ENCODE measurements at places on chromosomes 4 and X.

GRCh38 chr4:122129061-122129460, 23.1 kb upstream of the BLTP1 start:
- no peak for ATAC-seq

- ATAC-seq: peak; percentile 34
Measured at GRCh38 chrX:40952855-40953254, 132.4 kb upstream of the USP9X start.

GRCh38 chrX:48806081-48806480, 4.2 kb downstream of the HDAC6 start:
- ATAC-seq: no peak

DNA sequence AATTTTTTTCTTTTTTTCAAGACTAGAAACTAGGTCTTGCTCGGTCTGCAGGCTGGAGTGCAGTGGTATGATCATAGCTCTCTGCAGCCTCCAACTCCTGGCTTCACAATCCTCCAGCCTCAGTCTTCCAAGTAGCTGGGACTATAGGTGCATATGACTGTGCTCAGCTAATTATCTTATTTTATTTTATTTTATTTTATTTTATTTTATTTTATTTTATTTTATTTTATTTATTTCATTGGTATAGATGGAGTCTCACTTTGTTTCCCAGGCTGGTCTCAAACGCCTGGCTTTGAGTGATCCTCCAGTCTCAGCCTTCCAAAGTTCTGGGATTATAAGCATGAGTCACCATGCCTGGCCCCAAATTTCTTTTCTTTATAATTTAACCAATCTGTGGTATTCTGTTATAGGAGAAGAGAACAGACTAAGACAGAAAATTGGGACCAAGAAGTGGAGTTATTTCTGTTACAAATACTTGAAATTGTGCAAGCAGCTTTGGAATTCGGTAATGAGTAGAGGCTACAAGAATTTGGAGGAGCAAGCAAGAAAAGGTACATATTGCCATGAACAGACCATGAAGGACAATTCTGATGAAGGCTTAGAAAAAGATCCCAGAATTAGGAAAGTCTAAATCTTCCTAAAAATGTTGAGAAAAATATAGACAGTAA, 4.0 kb upstream of the PRDM5 start:
- no peak for ATAC-seq

DNA sequence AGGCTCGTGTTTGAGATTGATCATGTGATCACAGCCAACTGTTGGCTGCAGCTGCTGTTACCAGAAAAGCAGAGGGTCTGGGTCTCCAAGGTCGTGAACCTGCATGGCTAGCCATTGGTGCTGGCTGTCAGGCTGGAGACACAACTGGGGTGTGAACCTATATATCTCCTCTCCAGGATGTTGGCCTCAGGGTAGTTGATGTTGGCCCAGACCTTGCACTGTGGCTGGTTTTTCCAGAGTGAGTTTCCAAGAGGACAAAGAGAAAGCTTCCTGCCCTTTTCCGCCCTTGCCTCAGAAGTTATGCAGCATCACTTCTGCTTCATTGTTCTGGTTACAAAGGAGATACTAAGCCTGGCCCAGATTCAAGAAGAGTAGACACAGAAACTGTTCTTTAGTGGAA, 607.8 kb upstream of the HS3ST1 start:
- ATAC-seq: no peak

GRCh38 chrX:119292445-119292844, 56.4 kb downstream of the PGRMC1 start:
- ATAC-seq: no peak

DNA sequence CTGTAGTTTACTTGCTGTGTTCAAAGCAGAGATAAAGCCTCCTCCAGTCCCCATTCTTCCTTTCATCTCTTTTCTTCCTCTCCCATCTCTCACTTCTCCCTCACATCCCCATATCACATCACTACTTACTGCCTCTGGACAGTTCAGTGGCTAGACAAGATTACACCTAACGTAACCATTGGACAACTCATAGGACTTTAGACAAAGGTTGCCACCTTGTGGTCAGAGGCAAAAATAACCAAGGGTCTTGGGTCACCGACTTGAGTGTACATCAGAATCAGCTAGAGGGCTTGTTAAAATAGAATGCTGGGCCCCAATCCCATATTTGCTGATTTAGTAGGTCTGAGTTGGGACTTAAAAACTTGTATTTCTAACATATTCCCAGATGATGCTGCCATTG, 109.3 kb upstream of the DGKK start:
- ATAC-seq: peak; percentile 97

DNA sequence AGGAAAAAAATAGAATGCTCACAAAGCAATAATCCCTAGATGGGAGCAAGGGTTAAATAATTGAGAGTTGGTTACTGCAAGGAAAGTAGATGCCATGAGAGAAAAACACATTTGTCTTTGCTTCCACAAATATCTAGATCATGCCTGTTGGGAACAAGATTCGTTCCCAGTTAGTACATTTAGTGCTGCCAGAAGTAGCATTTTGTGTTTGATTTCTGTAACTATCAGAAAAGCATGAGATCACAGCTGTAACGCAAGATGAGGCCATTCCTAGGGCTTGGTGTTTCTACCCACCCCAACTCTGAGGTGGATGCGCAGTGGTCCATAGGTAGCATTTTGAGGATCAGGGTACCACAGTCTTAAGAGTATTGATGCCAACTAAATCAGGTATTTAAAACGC, 20.4 kb upstream of the PDK3 start:
- ATAC-seq: no peak

DNA sequence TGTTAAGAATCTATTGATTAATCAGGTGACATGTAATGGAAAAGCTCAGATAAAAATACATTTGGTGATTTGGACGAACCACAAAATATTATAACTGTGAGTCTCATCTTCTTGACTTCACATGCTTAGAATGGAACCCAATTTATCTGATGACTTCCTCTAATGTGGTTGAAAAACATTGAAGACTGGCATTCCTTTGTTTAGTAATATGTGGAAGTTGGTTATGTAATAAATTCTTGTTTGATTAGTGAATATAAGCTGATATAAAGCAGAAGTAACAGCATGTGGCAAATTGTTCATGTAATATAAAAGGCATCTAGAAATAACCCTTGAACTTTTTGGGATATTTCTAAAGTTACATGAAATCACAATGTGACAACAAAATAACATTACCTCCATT, 9.7 kb downstream of the GIMD1 start:
- peak; percentile 59 for ATAC-seq

- ATAC-seq: peak; percentile 52
Measured at GRCh38 chr4:118400356-118400755, 47.6 kb upstream of the PRSS12 start.

- ATAC-seq: no peak
Measured at GRCh38 chr4:8000721-8001491, 61.2 kb upstream of the AFAP1 start.

DNA sequence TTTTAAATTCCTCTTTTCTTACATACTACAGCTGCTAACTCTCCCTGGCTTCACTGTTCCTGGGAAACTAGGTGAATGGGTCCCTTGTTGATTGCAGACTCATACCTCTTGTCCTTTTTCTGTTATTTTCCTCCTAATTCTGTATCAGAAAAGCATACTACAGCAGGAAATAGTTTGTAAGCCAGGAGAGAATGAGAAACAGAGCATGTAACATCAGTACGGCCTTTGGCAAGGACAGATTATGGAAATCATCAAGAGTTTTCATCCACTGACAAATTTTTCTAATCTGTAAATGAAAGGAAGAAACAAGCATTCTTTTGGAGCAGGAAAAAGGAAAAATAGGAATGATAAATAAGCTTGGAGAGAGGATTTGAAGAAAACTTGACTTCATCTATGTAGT, 239.2 kb downstream of the ANTXR2 start:
- ATAC-seq: no peak

DNA sequence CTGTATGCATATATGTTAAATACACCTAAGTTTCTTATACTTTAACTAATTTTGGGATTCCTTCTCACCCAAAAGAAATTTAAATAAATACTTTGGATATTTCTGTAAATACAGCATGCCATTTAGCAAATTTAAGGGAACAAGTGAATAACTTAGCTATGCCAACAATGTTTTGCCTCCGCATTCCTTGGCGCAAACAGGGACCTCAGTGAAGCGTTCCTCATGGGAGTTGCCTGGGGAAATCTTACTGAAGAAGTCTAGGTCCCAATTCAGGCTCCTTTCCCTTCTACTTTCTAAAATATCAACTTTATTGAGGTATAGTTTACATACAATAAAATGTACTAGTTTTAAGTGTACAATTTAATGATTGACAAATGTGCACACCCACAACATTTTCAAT, 25.0 kb downstream of the COL4A5 start:
- ATAC-seq: no peak

GRCh38 chrX:10794203-10794630, 173.8 kb upstream of the MID1 start:
- ATAC-seq: no peak

DNA sequence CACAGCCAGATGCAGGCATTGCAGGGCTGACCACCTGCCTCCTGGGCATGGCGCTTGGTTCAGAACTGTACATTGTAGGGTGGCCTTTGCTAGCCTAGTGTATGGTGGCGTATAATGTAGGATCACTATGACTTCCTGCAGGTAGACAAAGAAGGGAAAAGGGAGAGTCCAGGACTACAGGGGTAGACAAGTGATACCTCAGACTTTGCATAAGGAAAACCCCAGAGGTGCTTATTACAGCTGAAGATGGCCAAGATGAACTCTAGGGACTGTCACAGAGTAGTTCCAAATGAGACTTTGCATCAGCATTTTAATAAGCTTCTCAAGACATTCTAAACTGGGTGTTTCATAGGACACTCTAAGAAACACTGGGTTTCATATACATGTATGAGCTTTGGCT, 116.4 kb upstream of the PUDP start:
- ATAC-seq: no peak

GRCh38 chr4:3252831-3253641, 4.1 kb downstream of the MSANTD1 start:
- ATAC-seq: no peak

DNA sequence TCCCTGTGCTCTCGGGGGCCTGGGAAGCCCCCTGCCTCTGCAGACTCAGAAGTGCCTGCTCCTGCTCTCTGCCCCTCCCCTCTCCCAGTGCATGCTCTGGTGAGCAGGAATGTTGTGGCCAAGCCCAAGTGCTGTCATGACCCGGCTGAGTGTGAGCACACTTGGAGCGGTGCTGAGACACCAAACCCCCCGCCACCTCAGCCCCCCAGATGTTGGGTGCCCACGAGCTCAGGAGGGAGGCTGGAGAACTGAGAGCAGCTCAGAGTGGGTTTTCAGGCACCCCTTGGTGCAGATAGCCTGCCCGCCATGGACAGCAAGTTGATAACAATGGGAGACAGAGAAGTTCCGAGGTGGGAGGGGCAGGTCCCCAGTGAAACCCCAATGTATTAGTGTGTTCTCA, 477.4 kb downstream of the ACTRT1 start:
- ATAC-seq: no peak

DNA sequence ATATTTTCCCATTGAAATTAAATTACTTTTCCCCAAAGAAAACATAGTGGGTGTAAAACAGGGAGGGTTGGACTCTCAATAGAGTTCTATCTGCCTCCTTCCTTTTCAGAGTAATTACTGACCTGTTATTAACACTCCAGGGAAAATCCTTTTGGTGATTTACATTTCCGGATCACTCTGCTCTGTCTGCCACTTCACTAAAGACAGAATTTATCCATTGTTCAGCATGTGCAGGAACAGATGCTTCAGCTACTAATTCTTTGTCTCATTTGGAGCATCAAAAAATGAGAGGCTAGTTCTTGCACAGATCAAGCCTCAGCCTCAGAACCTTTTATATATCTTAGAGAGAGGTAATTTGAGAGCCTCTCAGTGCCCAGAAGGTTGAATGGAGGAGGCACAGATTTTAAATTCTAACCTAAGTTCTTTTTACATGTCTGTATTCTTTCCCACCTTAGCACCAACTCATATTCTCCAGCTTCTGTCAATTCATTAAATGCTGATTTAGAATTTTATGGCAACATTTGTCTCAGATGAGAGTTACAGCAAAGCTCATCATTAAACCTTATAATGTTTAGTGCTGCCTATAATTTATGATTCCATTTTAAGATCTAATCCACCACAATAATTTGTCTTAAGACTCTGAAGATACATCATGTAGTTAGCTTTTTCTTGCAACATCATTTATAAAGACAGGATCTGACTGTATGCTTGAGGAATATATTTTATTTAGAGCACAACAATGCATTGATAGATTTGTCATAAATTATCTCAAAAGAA, 1494.4 kb downstream of the STIM2 start:
- ATAC-seq: no peak

GRCh38 chrX:78665342-78665741, 6.2 kb upstream of the RTL3 start:
- no peak for ATAC-seq

GRCh38 chrX:41779030-41779564, 55.1 kb downstream of the GPR82 start:
- ATAC-seq: peak; percentile 74

GRCh38 chrX:122220644-122221373, 963.3 kb upstream of the GRIA3 start:
- ATAC-seq: no peak

DNA sequence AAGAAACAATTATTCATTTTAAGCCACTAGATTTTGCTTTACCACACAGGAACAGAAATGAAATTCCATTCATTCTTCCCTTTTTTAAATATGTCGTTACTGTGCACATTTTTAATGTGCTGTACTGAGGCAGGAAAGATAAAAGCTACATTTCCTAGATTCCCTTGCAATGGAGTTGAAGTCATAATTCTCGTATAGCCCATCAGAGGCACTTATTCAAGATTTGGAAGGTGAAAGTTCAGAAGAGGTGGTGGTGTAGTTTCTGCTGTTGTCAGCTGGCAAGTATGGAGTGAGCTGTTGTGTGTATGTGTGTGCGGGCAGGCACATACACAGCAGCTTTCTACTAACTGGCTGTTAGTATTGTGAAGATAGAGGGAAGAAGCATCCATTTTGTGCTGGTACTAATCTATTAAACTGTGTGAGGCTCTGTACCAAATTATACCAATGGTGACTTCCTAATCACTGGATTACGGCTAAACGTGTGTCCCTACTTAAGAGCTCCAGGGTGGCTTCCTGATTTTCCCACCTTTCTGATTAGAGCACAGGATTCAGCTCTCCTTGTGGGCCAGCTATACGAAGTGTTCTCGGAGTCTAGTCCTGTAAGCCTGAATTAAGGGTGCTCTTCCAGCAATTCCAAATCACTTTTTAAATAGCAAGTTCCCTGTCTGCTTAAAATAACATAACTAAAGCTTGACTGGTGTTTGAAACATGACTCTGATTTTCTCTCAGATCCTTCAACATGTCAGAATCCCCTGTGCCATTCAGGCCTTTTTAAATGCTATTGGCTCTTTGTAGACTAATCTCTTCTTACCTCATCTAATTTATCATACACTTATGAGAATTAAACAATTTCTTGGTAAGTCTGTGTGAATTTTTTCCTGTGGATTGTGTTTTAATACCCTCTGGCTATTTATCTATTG, 43.8 kb downstream of the PDS5A start:
- ATAC-seq: peak; percentile 79
